ENCODE measurements at places on chromosomes 2 and 18.

GRCh38 chr2:143321994-143322393, 192.8 kb downstream of the ARHGAP15 start:
- no peak for DNase-seq

DNA sequence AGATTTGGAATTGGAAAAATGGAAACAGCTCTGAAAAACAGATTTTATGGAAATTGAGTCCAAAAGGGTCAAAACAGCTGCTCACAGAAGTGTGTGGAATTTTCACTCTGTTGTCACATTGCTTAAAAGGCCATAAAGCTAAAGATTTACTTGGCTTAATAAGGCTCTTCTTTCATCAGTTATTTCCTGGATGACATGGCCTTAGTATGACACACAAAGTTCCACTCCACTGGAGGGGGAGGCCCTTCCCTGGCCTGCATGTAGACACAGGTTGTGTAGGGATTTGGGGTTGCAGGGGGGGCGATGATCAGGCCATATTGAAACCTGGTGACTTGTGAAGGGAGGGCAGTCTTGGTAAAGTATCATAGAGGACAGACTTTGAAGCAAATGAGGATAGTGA, 34.0 kb downstream of the TMEM185B start:
- no peak for DNase-seq

- no peak for DNase-seq
Observed at GRCh38 chr2:48049371-48049770, 143.1 kb upstream of the FBXO11 start.

DNA sequence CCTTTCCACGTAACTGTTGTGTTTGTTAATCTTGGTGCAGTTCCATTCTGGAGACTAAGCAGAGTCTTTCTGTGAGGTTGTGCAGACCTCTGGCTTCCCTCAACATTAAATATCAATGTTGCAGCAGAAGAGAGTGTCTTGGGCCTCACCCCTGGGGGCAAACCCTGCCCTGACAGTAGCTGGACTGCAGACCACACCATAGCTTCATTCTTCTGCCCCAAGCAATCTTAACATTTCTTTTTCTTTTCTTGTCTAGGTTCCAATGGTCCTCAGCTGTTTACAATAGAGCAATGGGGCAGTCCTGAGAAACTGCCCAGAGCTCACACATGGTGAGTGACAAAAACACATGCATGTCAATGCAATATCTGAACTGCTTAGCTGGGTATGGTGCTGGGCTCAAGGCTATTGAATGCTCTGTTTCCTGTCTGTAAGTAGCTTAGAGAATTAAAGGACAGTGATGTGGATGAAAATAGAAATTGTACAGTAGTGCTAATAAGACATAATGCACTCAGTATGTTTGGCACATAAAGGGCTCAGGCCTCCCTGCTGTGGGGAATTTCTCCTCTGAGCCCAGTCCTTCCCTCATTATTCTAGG, 237.6 kb downstream of the ALPK2 start:
- no peak for DNase-seq

GRCh38 chr2:196187898-196188458, 16.6 kb upstream of the STK17B start:
- DNase-seq: no peak
